ENCODE measurements at places on chromosomes 7 and 10.

GRCh38 chr7:50745336-50745735, 37.4 kb downstream of the GRB10 start:
- no peak for DNase-seq

DNA sequence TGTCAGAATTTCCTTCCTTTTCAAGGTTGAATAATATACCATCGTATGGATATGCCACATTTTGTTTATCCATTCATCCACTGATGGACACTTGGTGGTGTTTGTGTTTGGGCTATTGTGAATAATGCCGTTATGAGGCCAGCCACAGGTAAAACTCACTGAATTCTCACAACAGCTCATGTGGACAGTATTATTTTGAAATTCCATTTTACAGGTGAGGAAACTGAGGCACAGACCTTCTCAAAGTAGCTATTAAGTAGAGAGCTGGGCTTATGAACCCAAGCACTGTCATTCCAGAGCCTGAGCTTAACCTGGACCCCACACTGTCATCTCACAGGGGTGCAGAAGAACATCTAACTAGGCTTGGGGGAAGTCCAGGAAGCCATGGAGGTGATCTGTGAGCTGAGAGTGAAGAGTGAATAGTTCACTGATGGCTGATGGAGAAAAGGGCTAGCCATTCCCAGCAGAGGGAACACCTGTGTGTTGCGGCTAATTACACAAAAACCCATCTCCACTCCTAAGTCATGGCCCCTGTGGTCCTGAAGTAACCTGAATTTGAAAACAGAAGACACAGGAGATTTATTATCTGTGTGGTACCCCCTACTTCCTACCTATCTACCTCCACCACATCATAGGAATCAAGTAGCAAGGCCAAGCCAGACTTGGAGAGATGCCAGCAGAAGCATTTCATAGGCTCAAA, 8.7 kb downstream of the INMT start:
- no peak for DNase-seq

- no peak for DNase-seq
These were observed 33.0 kb upstream of the PLXNA4 start for GRCh38 chr7:132609222-132609621.

DNA sequence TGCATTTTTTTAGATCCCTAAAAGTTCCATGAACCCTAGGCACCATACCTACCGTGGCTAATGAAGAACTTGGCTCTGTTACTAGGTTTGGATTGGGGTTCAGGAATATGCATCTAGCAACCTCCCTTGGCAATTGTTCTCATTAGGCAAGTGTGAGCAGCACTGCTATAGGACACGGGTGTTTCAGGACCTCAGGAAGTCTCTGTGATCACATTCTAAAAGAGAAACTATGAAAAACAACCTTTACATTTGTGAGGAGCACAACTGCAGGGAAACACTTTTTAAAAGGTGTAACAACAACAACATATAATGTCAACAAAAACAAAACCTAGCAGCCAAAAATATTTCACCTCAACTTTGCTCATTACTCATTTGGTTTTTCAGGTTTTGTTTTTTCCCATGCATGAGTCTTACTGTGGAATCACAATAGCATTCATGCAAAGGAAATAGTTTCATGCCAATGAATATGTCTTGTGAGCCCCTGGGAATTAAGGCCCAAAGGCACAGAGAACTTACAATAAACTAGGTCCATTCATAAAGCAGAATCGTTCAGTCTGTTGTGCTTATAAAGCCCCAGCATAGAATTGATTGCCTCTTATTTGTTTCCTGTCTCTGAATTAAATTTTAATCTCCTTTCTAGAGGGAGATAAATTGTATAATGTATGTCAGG, 255.7 kb upstream of the DGKB start:
- DNase-seq = no peak

- DNase-seq = peak; percentile 54
These were observed 174.8 kb downstream of the KIAA1217 start for GRCh38 chr10:24383681-24384106.

- no peak for DNase-seq
These were observed 6.9 kb downstream of the CELF2 start for GRCh38 chr10:11024596-11024995.
